DMS79 treated with DMSO at 0.1 percent for 48 hours (cell line): ENCODE measurements at places on chromosomes 2 and 18.

DNA sequence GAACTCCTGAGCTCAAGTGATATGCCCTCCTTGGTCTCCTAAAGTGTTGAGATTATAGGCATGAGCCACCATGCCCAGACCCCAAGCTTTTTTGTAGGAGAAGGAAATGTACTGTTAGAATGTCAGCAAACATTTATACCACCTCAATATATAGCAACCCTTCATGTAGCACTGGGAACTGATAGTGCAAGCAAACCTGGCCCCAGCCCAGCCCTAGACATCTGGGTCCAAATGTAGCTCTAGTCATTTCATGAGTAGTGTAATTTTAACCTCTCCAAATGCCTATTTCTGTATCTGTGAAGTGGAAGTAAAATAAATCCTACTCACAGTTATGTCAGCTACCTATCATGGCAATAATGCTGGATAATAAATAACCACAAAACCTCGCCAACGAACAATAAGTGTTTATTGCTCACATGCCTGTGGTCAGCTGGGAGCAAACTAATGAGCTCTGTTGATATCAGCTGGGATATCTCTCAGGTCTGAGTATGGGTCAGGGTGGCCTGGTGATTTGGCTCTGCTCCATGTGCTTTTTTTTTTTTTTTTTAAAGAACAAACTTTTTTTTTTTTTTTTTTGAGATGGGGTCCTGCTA is 180.4 kb downstream of the CD8B2 start:
- DNase-seq, result no peak

DNA sequence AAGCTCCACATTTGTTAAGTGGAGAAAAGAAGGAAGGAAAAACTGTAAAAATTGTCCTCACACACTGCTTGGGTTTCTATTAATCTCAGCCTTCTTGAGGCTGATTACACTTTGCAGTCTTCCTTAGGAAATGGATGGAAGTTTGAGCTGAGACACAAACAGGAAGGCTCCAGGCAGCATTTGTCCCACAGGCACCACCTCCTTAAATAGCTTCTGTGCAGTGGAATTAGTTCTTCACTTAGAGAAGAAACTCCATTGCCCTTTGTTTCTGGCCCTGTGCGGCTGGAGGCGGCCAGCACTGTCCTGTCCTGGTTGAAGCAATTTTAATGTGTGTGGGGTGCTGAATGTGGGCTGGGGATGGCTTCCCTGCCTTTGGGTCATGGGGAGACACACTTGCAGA is 44.3 kb downstream of the ARHGAP28 start:
- no peak for DNase-seq

DNA sequence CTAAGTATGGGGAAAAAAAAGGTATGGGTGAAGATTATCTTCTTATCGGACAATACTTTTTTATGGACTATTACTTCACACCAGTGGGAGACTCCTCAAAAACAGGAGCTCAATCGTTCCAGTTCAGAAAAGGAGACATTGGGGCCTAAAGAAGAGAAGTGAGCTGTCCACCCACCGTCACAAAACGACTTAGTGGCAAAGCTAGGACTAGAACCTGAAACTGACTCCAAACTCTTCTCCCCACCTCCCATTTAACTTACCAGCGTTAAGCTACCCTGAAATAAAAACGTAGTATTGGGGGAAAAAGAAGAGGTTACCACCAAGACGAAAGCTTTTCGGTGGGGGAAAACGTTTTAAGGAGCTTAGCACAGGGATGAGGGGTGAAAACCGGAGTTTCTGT is 503 bp downstream of the GTF3C3 start:
- DNase-seq, result no peak

- DNase-seq, result no peak
These were observed 30.6 kb upstream of the FAM237A start for GRCh38 chr2:206611736-206612135.

- peak; percentile 67 for DNase-seq
These were observed 35.7 kb downstream of the LYPD6 start for GRCh38 chr2:149365931-149366583.

- DNase-seq, result no peak
These were observed 41.1 kb downstream of the MRPS9 start for GRCh38 chr2:105078906-105079495.

- DNase-seq, result no peak
These were observed 7.0 kb downstream of the G6PC2 start for GRCh38 chr2:168907940-168908662.

- no peak for DNase-seq
These were observed 28.9 kb upstream of the IER3IP1 start for GRCh38 chr18:47204908-47205522.

GRCh38 chr18:9095297-9096006 is 7.0 kb upstream of the NDUFV2 start:
- no peak for DNase-seq

- no peak for DNase-seq
These were observed 47.8 kb downstream of the TRAPPC12 start for GRCh38 chr2:3427272-3427671.
